Vagina (tissue), 2 donors: ENCODE measurements at places on chromosomes 4 and X. TPM values are rescaled to one million over a fixed set of nuclear protein-coding genes. Genes with fewer than 3 reads are reported as not detected.

The FHDC1 gene
- 6.4 TPM for total RNA-seq

The MTCP1 gene
- 6.9 TPM for total RNA-seq

The ABCD1 gene
- total RNA-seq: 11.0 TPM

The YY2 gene
- 0.98 TPM for total RNA-seq

The PABPC1L2B gene
- not detected for total RNA-seq

The TRPC3 gene
- 0.98 TPM for total RNA-seq

The RNF150 gene
- 9.1 TPM for total RNA-seq

The ZNF711 gene
- total RNA-seq: 2.2 TPM

The TMEM144 gene
- total RNA-seq: 5.6 TPM

The RPL39 gene
- total RNA-seq: 1,813 TPM

The ACE2 gene
- total RNA-seq: 0.49 TPM

The CFP gene
- total RNA-seq: 0.74 TPM

The KIAA1210 gene
- not detected for total RNA-seq

The SMPX gene
- total RNA-seq: not detected

The PCDH7 gene
- 23.1 TPM for total RNA-seq

DNA sequence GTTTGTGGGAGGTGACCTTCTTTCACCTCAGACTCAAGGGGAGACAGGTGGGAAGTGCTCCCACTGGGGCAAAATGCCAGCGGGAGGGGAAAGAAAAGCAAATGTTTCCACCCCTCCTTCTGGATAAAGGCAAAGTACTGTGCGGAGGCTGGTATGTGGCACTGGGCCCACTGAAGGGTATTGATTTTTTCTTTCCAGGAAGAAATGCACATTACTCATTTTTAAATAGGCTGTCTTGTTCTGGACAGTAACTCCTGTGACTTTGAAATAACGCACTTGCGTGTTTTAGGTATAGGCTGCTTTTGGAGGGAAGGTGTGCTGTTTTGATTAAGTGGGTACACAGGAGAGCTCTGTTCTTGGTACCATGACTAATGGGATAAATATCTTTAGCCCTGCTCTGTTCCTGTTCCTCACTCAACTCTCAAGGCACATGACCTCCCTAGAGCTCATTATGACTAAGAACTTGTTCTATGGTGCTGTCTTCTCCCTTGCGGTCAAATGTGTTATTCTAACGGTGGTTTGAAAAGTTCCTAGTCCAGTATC is 40.7 kb upstream of the MBTPS2 start:
- no peak for DNase-seq

GRCh38 chrX:28981952-28982351 is 394.7 kb downstream of the IL1RAPL1 start:
- DNase-seq: no peak

- no peak for DNase-seq
Measured at GRCh38 chr4:144298519-144298918, 158.0 kb upstream of the GYPA start.

DNA sequence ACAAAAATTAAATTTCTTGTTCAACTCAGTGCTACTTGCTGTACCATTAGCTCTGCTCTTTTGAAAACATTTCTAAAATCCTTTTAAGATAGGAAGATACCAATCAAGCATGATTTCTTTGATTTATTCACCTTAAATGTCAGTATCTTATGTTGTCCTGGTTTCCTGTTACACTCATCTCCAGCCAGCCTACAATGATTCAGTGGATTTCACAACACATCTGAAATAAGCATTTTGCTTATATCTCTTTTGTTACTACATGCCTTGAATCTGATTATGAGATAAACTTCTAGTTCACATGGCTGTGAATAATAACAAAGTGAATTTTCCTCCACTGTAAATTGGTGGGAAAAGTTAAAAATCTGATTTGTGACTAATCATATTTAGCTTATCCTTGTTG is 112.5 kb upstream of the BMP3 start:
- no peak for DNase-seq

- DNase-seq: no peak
Measured at GRCh38 chr4:60605646-60606354, 594.3 kb upstream of the ADGRL3 start.

- no peak for DNase-seq
Measured at GRCh38 chr4:152697284-152698088, 17.7 kb upstream of the TMEM154 start.

- no peak for DNase-seq
Measured at GRCh38 chrX:259692-260355, 21.4 kb upstream of the PLCXD1 start.

GRCh38 chr4:113979148-113979904 is at the start of gene ARSJ:
TSS of gene ARSJ (minus strand) at chr4:113979647. CDS start at chr4:113978834, 813 bp downstream.
- no peak for DNase-seq

DNA sequence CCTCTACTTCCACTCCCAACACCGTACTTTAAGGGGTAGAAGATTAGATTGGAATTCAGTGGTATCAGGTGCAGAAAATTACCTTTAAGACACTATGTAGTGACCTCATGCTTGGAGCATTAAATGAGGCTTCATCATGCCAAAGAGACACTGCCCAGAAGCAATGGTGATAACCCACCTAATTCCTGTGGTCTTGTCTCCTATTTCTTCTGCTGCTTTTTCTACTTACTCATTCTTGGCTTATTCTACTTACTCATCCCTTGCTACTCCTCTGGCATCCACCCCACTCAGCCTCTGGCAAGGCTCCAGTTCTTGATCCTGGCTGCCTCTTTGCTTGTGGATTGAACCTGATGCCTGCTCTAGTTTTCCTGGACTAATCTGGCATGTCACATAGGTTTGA is 62.3 kb upstream of the ADAMTS3 start:
- no peak for DNase-seq

GRCh38 chr4:168551945-168552695 is 55.3 kb downstream of the PALLD start:
- DNase-seq: no peak

DNA sequence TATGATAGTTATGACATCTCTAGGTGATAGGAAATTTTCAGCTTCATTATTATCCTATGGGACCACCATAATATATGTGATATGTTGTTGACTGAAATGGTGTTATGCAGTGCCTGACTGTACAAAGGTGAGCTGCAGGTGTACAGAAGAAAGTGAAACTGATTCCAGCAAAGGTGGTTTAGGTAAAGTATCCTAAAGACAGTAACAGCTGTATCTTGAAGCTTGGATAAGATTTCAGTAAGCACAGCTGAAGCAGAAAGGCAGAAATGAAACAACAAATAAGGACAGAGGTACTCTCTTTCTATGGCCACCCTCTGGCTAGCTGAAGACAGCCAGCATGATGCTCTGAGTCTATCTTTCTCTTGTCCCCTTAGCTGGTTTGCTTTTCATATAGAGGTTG is 30.0 kb upstream of the PGK1 start:
- DNase-seq: no peak

GRCh38 chrX:131058136-131058868 is at the start of gene ARHGAP36:
TSS of gene ARHGAP36 (plus strand) at chrX:131058346. CDS start at chrX:131081666, 23,320 bp downstream.
- no peak for DNase-seq

GRCh38 chr4:125123570-125124109 is 191.1 kb upstream of the FAT4 start:
- DNase-seq: no peak

GRCh38 chr4:68490826-68491457 is 43.7 kb downstream of the TMPRSS11E start:
- DNase-seq: no peak

DNA sequence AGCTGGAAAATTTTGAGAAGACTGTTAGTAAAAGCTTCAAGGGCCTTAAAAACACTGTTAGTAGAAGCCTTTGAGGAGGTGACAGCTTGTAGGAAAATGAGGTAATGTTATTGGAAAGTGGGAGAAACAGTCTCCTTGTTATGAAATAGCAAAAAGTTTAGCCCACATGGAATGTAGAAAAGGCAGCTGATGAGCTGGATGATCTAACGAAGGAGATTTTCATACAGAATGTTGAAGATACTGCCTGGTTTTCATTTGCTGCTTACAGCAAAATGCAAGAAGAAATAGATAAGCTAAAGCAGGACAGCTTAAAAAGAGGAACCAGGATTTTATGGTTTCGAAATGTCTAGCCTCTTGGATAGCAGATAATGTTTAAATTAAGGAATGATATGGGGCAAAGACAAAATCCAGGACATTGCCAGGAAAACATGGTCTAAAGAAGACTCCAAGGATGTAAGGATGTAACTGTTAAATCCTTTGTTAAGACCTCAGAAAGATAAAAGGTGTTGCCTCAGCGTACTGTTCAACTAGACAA is 10.2 kb upstream of the STBD1 start:
- no peak for DNase-seq

DNA sequence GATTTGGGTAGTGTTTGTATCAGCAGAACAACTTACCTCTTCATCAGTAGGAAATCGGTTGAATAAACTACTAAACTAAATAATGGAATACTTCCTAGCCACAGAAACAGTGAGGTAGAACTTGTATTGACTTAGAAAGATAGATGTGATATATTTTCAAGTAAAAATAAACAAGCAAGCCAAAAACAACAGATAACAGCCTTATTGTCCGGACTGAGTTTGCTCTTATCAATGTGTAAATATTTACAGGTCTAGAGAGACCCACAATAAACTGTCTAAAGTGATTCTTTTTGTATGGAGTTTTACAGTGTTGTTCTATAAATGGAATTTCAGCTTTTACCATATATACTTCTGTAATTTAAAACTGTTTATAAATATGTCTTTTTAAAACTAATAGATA is 721.8 kb downstream of the ADGRL3 start:
- no peak for DNase-seq

- DNase-seq: no peak
Measured at GRCh38 chr4:121168446-121169281, 4.5 kb upstream of the TNIP3 start.

DNA sequence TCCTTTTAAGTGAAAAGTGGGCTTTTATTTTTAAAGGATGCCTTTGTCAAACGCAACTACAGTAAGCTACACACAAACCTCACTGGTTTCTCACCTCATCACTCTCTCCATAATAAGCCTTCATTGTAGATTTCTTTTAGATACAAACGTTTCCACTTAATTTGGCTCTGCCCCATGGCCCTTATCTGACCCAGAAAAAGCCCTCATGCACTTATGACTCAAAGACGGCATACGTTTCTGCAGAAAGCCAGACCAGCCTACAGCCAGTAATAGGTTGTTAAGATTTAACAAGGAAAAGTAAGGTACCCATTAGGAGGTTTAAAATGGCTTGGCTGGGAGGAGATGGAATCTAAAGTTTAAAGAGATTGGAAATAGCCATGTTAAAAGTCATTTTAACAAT is 914.6 kb upstream of the INTU start:
- DNase-seq: no peak

- DNase-seq: no peak
Measured at GRCh38 chr4:156974264-156974663, 2.7 kb upstream of the PDGFC start.

GRCh38 chrX:139077281-139078250 is 366.0 kb upstream of the FGF13 start:
- DNase-seq: no peak

- no peak for DNase-seq
Measured at GRCh38 chr4:110484029-110484428, 8.1 kb downstream of the ENPEP start.

- no peak for DNase-seq
Measured at GRCh38 chrX:17098516-17099247, 152.2 kb downstream of the REPS2 start.

GRCh38 chr4:174183259-174183658 is 100.2 kb downstream of the FBXO8 start:
- DNase-seq: no peak

DNA sequence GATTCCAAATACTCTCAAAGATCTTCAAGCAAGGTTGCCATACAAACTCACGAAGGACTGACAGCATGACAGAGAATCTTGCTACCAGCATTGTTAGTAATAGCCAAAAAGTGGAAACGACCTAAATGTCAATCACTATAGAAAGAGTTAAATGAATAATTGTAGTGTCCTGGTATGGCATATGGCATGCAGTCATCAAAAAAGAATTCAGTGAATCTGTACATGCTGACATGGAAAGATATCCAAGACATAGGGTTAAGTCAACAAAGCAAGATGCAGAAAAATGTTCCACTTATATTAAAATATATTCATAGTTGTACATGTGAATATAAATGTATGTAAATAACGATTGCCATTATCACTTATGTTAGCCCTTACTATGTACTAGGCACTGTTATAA is 37.6 kb downstream of the SRPX2 start:
- no peak for DNase-seq

DNA sequence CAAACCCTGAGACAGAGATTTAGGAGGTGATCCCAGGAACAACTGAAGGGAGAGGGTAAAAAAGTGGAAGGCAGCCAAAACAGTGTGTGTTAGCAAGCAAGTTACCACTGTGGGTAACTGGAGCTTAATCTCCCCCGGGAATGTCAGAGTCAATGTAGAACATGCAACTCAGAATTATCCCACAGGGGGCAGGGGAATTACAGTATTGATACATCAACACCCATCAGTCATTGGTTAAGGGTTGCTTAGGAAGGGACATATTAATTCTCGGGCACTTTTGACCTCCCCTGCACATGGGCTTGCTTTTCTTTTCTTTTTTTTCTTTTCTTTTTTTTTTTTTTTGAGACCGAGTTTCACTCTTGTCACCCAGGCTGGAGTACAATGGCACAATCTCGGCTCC is 29.3 kb downstream of the CXorf58 start:
- no peak for DNase-seq

GRCh38 chr4:16083241-16084191 is at the start of gene PROM1:
TSS of gene PROM1 (minus strand) at chr4:16084023. CDS start at chr4:16075906, 8,117 bp downstream.
- no peak for DNase-seq

GRCh38 chr4:152117520-152117919 is 356.7 kb upstream of the GATB start:
- DNase-seq: peak; percentile 79

DNA sequence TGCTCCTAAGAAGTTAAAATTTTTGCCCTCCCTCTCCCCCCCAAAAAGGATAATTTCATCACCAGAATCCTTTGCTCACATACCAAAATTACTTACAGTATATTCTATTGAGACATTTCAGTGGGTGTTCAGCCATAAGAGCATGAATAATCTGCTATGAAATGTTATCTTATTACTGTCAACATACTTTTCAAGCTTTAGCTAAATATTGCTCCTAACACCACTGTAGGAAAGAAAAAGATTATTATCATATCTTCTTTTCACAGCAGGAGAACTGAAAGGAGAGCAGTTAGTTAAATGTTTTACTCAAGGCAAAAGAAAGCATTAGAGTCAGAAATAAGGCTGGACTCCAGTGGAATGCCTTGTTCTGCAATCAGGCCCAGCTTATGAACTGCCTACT is 231.0 kb upstream of the GYPA start:
- DNase-seq: no peak

- no peak for DNase-seq
Measured at GRCh38 chrX:100353326-100353725, 56.7 kb downstream of the PCDH19 start.

- no peak for DNase-seq
Measured at GRCh38 chrX:134634691-134635090, 23.6 kb downstream of the PLAC1 start.

- no peak for DNase-seq
Measured at GRCh38 chr4:72918362-72918761, 151.2 kb downstream of the COX18 start.
